ENCODE measurements at places on chromosomes 5 and 9.
A peak's percentile ranks its signal among the peaks of the same experiment; 100 is the strongest.

- no peak for DNase-seq
These were observed 6.7 kb downstream of the AP3B1 start for GRCh38 chr5:78287833-78288232.

DNA sequence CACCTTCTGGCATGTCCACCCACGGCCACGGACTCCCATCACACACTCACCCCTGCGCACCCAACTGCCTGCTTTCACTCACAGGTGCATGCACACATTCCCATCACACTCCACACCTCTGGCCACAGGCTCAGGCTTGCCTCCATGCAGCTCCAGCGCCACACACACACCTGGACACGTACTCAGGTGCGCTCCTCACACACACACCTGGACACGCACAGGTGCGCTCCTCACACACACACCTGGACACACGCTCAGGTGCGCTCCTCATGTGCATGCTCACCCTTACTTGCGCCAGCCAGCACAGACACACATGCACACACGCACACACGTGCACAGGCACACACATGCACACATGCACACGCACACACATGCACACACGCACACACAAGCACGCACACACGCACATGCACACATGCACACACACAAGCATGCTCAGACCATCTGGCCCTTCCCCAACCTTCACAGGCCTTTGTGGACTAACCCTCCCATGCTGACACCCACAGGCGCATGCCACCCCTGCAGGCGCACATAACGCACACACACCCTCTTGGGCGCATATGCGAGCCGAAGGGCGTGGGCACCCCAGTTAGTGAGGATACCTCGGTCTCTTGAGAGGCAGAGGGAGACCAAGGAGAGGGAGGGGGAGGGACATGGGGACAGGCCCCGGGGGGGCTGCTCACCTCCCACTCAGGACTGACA is 8.3 kb downstream of the GRIN1 start:
- DNase-seq, result no peak

DNA sequence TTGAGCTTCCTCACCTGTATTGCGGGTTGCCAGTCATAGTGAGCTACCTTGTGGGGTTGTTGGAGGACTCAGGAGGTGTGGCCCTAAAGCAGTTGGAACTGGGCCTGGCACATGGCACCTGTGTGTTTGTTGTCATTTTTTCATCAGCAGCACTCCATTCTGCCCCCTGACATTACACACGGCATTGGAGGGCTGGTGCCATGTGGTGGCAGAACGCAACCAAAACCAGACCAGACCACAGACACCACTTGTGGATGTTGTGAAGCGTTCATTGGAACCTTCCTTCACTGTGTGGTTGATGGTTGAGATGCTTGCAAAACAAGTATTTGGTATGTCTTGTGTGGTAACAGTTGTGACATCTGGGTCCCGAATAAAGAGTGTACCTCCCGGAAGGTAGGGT is 113.2 kb upstream of the ERCC6L2 start:
- no peak for DNase-seq

- DNase-seq, result no peak
These were observed 25.6 kb downstream of the C9orf50 start for GRCh38 chr9:129595311-129595741.

DNA sequence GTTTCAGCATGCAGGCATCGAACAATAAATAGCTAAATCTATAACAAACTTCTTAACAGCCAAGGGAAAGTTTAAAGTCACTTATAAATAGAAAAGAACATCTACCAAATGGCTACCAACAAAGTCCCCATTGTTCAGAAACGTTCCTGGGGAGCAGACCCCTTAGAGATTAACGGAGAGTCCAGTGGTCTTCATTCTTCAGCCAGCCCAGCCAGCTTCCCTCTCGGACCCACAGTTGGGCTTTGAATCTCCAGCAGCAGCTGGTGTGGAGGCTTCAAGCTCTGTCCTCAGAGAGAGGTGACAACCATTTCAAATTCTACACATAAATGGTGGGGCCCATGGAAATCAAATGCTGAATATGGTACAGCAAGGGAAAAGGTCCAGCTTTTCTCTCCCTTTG is 11.2 kb downstream of the ENC1 start:
- DNase-seq, result no peak

- no peak for DNase-seq
These were observed 118.1 kb downstream of the DPYSL3 start for GRCh38 chr5:147391781-147392180.

DNA sequence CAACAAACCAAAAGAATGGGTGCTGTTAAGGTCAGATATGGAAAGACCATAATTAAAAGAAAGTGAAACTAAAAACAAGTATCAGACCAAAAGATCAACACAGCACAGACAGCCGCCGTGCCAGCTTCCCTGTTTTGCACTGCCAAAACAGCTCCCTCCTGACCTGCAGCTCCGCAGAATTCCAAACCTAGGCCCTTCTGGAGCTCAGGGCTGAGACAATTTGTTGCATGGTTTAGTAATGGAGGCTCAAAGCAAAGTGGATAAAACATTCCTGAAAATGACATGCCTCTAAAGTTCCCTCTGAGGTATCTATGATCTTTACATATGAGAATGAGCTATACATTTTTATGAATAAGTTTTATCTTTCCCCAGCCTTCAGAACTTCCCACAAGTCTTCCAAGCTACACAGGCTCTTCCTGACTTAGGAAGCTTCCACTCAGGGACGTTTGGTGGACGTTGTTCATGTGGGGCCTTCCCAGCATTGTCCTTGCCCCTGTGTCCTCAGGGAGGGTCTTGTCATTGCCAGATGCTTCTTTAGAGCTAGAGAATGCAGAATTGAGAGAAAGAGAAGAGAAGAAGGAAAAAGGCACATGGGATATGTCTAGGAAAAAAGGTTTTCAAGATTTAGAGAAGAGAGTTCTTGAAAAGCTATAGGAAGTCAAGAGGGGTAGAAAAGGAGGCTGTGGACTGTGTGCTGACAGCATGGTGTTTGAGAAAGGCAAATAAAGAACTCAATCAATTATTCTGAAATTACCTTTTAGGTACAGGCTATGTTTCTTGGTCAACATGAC is 28.4 kb upstream of the SSBP2 start:
- peak; percentile 45 for DNase-seq

DNA sequence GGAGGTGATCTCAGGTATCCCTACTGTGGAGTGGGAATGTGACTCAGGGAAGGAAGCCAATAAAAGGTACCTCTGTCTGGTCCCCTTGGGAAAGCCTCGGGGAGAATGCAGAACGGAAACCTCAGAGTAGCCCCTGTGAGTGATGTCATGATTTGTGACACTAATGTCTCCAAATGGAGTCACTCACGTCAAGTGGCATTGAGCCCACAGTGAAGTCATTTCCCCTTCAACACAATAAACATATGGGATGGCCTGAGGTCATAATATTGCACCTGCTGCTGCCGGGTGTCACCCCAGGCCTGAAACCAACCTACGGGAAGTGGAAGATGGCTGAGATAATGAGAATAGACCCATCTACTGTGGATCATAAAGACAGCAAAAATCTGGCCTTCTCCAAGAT is 75.9 kb upstream of the GOLM1 start:
- DNase-seq, result no peak

- DNase-seq, result no peak
These were observed 593.0 kb downstream of the BNC2 start for GRCh38 chr9:16277471-16277960.

- DNase-seq, result no peak
These were observed 118.1 kb upstream of the LMX1B start for GRCh38 chr9:126495411-126496180.

GRCh38 chr9:112971415-112971814 is 40.6 kb downstream of the ZNF883 start:
- DNase-seq, result peak; percentile 15

DNA sequence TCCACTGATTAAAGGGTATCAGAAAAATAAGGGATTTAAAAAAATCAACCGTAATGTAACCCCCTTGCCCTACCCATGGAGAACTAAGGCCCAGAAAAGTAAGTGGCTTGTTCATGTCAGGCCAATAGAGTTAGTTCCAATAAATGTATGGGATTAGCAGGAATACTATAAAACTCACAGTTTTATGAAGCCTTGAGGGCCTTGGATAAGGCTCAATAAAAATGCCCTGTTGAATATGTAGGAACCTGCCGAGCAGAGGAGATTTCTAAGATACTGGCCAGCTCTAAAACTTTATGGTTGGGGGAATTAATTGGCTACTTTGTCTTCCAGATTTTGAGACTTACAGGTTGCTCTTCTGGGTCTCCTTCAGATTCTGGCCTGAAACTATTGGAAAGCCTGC is 231.0 kb downstream of the GLIS3 start:
- no peak for DNase-seq

DNA sequence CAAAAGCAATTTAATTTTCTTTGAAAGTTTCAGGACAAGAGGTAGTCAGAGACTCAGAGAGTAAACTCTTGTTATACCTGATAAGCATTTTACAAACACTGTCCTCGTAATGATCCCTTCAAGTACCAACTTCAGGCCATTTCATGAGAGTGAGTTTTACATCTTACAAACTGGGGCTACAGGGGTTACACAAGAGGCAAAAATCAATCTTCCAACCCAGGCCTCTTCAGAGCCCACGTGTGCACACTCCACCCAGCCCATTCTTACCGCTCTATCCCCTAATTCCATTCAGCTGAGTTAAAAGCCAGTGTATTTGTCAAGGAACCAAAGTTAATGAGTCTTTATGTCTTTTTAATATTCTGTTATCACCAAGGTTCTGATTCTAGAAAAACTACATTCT is 46.5 kb downstream of the PSMB7 start:
- DNase-seq, result no peak

GRCh38 chr5:2675548-2675947 is 75.9 kb downstream of the IRX2 start:
- no peak for DNase-seq

- no peak for DNase-seq
These were observed 23.4 kb downstream of the CPLX2 start for GRCh38 chr5:175894793-175895192.

GRCh38 chr9:117784996-117785395 is 80.8 kb downstream of the TLR4 start:
- DNase-seq, result no peak

- no peak for DNase-seq
These were observed 30.7 kb upstream of the CORO2A start for GRCh38 chr9:98222885-98223691.

GRCh38 chr9:90018688-90019087 is 413.9 kb downstream of the GADD45G start:
- DNase-seq, result no peak

GRCh38 chr5:38843665-38844064 is 2.1 kb upstream of the OSMR start:
- DNase-seq, result no peak

- DNase-seq, result no peak
These were observed 48.3 kb downstream of the ATPSCKMT start for GRCh38 chr5:10201223-10201868.

DNA sequence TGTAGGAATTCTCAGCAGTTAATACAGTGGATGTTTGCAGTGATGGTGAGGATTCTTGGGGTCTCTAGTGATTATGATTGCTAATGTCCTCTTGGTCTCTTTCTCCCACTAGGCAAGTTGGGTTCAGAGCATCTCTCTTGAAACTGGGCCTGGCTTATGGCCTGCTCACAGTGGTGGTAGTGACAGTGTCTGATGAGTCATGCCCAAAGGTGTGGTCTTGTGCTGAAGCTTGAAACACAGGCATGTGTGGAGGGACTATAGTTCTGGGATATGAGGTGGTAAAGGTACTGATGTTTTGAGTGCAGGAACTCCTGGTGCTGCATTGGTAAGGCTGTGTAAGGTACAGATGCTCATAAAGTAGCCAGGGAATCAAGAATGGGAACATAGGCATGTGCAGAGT is 231.1 kb downstream of the FAM170A start:
- DNase-seq, result no peak

- no peak for DNase-seq
These were observed 15.7 kb upstream of the AQP7 start for GRCh38 chr9:33418090-33418489.

DNA sequence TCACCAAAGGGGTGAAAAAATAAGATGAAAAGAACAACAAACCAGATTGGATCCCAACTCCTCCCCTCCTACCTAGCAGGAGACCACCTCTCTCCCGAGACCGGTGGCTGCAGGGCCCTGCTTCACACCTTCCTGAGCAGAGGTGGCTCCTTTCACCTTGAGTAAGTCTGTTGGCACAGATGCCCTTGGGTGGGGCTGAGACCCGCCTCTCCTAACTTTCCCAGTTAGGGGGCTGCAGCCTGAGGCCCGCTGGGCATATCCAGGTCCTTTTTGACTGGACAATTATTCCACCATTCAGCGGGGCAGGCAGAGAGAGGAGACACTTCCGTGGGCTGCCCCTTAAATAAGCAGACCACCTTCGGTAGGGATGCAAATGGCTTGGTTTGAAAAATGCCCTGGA is 1.3 kb downstream of the SLC25A48 start:
- no peak for DNase-seq

DNA sequence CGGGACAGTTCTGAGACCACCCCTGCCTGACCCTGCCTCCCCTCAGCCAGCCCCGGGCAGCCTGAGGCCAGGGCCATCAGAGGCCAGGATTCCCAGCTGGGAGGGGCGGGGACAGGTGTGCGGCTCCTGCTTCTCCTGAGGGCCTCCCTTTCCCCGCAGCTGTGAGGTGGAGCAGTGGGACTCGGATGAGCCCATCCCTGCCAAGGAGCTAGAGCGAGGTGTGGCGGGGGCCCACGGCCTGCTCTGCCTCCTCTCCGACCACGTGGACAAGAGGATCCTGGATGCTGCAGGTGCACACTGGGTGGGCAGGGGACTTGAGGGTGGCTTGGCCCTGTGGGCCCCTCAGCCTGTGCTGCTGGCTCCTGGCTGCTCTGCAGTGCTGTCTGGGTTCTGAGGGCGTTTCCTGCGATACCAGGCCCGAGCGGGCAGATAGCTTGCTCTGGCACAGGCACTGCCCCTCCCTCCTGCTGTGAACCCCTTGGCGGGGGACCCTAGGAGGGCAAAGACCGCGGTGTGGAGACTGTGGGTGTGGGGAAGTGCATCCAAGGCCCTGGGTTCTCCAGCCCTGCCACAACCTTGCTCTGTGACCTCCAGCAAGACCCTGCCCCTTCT is 2.3 kb downstream of the GRHPR start:
- no peak for DNase-seq

DNA sequence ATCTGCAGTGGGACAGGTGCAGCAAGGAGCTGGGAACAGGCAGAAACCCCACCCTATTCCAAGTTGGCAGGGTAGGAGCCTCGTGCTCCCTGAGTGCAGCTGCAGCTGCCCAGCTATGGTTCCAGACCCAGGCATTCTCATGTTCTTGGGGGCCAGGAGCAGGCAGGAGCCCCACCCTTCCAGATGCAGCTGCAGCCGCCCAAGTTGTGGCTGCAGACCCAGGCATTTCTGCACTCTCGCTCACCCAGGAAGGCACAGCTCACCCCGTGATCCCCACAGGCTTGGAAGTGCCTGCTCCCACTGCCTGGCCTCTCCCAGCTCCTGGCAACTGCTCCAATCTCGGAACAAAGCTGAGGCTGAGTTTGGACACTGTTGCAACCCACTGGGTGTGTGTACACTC is 275.8 kb upstream of the ADRA1B start:
- DNase-seq, result no peak

GRCh38 chr5:138725818-138726416 is 27.3 kb upstream of the CTNNA1 start:
- no peak for DNase-seq

DNA sequence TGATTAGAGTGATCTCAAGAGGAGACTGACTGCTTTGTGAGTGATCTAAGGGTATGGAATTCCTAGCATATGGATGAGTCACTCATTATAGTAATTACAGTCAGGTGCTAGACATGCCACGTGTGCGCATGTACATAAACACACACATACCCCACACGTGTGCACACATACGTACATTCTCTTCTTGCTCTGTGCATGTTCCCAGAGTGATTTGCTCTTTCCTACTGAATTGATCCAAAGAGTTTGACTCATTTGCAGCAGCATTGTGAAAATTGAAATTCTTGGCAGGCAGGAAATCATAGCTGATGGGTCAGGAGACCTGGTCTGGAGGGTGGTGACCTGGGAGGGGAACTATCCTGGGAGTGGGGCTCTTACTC is 63.8 kb downstream of the ANGPTL2 start:
- DNase-seq, result no peak

All from activated CD4-positive, alpha-beta T cell treated with anti-CD3 and anti-CD28 coated beads, Interleukin-2, amount 50 U/mL, for 48 hours (primary cell).